ENCODE measurements at places on chromosomes 5 and 9.
A peak's percentile ranks its signal among the peaks of the same experiment; 100 is the strongest.

GRCh38 chr9:102178811-102179210 is 440.4 kb upstream of the GRIN3A start:
- no peak for DNase-seq

DNA sequence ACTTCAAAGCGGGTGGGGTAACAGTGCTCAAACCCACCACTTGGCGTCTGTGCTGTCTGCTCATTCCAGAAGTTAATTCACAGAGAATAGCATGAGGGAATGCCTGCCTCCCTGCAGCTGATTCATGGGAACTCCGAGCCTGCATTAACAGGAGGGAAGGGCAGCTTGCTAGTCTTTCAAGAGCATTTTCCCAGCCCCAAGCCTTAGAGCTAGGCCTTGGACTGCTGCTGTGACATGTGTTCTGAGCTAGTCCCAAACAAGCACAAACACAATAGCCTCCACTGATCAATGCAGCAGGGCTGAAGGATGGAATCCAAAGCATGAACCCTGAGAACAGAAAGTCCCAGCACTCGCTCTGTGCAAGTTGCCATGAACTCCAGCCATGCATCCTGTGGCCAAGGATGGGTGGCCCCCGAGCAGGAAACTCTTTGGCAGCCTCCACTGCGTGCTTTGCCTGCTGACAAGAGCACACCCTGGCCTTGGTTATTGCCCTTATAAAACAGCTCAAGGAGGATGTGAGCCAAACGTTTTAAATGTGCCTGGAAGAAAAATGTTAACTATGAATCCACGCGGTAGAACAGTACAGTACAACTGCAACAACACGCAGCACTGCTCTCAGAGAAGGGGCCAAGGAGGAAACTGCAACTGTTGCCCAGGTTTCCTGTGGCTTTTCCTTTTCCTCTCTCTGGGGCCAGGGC is 653.1 kb upstream of the KLF4 start:
- no peak for DNase-seq

DNA sequence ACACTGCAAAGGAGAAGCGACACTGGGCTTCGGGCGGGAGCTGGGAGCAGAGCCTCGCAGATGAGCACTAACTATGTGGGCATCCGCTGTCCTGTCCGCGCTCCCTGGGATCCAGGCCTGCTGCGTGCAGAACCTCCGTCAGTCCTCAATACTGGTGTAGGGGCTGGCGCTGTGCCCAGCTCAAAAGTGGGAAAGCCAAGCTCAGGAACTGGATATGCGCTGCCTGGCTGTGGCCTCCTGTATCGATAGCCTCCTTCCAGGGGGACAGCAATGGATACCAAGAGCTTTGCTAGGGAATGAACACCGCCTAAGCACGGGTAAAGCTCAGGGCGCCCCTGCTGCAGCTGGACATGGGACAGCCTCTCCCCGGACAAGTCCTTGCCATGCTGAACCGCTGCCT is 270.4 kb downstream of the NSG2 start:
- DNase-seq, result no peak

DNA sequence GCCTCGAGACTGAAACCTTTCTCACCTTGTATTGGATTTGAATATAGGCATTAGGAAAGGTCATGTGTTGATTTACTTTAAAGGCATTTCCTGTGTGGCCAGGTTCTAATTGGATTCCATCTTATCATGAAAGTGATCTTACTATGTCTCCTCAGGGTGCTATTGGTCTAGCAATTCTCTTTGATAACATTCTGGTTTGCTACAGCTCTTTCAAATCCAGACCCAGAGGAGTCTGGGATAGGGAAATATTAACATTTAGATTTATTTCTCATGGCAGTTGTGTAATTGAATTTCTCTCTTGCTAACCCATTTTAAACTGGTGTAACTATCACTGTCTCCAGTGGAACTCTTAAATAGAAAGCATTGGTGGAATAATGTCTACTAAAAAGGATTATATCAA is 69.9 kb upstream of the NMUR2 start:
- DNase-seq, result no peak

GRCh38 chr5:60463179-60463868 is 236.6 kb downstream of the DEPDC1B start:
- no peak for DNase-seq

DNA sequence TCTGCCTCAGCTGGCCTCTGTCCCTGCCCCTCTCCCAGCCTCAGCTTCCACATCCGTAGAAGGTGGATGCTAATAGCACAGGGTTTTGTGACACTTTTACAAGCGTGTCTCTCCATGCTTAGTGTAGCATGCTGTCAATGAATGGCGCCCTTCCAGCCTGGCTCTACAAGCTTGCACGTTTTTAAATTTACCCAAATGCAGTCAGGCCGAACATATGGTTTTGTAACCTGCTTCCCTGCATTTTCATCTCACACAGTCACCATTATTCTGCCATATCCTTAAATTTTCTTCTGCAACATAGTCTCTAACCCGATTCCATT is 28.8 kb downstream of the FAM163B start:
- no peak for DNase-seq

GRCh38 chr9:136757328-136757727 is 715 bp downstream of the LCN8 start:
- DNase-seq, result no peak

DNA sequence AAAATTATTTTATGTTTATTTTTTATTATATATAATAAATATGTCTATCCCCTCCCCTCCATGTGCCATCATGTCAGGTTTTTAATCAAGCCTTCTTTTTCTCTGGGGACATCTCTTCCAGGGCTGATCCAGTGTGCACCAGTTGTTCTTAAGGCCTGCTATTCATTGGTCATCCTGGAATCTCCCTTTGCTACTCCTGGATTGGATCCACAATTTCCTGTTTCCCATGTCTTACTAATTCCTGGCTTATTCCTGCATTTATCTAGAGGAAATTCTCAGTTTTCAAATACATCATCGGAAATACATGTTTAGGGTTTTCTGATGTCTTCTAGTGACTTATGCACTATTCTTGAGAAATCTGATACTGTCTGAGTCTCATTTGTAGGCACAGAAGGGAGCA is 56.8 kb downstream of the ANGPTL2 start:
- DNase-seq, result no peak

GRCh38 chr5:123107343-123108244 is 18.6 kb downstream of the PRDM6 start:
- peak; percentile 46 for DNase-seq

- no peak for DNase-seq
These were observed 155.8 kb downstream of the DRD1 start for GRCh38 chr5:175288048-175288621.

- no peak for DNase-seq
These were observed 151.2 kb upstream of the RUSC2 start for GRCh38 chr9:35338561-35339274.

GRCh38 chr5:66945389-66946349 is 250.9 kb downstream of the CD180 start:
- peak; percentile 55 for DNase-seq

DNA sequence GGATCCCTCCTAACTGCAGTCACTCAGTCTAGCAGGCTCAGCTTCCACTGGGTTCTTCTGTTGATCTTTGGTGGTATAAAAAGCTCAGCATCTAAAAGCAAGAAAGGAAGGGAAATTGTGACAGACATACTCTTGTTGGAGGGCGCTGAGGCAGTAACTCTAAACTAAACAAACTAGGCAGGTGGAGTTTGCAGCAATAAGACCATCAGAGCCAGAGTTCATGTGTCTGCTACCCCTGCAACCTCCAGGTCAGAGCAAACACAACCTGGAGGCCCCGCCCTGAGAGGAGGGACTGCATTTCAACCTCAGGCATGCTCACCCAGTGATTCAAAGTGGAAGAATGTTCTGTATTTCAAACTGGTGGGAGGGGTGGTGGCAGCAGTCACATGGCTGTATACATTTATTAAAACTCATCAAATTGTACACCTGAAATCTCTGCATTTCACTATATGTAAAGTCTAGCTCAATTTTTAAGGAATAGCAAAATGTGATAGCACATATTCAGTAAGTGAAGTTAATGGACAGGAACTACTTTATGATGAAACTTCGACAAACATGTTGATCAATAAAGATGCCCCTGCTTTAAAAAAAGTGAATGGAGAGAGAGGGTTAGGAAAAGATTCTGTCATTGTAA is 7.1 kb downstream of the ACTL7A start:
- DNase-seq, result no peak

DNA sequence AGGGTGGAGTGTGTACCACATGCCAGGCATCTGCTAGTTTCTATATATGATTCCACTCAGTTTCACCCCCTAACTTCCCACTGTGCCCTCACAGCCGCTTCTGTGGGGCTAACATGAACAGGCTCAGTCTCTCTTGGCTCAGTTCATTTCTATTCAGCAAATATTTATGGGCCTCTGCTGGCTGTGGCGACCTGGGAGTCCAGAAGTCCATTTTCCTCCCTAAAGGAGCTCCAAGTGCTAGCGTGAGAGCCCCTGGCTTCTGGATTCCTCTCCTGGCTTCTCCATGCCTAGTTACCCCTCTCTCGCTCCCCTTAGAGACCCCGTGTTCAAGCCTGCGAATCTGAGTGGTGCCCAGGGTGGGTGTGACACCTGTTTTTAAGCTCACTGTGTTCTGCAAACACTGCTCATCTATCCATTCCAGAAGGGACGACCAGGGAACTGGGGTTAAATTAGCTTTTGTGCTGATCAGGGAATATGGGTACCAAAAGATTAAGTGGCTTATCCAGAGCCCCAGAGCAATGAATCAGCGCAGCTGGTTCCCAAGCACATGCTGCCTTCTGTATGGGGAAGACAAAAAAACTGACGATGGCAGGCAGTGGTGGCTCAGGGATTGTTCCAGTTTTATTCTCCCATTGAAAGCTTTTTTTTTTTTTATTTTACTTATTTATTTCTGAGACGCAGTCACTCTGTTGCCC is 57.6 kb downstream of the HMCN2 start:
- no peak for DNase-seq

DNA sequence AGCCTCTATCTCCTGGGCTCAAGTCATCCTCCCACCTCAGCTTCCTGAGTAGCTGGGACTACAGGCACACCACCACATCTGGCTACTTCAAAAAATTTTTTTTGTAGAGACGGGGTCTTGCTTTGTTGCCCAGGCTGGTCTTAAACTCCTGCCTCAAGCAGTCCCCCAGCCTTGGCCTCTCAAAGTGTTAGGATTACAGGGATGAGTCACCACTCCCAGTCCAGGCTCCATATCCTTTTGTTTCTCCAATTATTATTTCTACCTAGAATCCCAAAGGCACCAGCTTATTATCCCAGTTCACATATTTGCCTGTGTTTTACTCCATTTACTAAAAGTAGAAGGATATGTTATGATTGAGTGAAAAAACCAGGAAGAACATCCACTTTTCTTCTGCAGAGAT is 84.9 kb downstream of the TEK start:
- DNase-seq, result no peak

DNA sequence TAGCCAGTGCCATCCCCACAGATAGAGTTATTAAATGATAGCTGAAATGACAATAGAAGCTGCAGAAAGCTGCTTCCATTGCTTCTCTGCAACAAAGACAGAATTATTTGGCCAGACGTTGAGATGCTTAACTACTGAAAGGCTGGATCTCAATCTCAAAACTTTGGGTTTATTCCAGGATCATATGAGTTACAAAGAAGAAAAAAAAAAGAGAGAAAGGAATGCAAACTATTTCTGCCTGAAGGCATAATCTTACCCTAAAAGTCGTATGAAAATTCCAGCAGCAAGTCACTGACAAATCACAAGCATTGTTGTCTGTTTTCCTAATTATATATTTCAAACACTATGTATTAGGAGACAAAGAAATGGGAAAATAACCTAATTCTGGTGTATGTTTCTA is 12.8 kb upstream of the TYRP1 start:
- DNase-seq, result no peak

DNA sequence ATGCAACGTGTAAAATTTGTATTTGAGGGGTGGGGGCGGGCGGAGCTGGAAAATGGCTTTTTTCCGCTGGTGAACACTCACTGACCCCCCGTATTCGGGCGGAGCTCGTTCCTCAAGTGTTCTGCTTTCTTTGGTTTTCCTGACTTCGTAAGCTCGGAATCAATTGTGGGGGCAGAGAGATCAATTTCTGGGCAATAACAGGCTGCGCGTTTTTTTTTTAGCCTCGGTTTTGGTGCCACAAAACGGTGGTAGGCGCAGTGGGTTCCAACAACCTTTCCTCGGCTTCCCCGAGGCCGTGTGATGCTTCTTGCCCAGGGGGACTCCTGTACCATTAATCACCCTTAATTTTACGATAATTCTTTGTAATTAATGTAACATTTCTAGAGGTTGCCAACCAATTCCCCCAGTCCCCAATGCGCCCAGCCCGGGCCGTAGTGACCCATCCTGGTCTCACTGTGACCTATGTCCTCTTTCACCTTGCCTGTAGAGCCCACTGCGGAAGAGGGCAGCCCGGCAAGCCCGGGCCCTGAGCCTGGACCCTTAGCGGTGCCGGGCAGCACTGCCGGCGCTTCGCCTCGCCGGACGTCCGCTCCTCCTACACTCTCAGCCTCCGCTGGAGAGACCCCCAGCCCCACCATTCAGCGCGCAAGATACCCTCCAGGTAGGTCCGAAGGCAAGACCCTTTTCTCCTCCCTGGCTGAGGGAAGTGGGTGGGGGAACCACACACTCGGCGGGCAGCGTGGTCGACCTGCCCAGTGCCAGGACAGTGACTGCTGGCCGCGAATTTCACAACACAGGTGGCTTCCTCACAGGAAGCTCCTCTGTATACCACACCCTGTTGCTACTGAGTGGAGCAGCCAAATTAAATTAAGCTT is 3.7 kb downstream of the NR4A3 start:
- DNase-seq, result no peak

DNA sequence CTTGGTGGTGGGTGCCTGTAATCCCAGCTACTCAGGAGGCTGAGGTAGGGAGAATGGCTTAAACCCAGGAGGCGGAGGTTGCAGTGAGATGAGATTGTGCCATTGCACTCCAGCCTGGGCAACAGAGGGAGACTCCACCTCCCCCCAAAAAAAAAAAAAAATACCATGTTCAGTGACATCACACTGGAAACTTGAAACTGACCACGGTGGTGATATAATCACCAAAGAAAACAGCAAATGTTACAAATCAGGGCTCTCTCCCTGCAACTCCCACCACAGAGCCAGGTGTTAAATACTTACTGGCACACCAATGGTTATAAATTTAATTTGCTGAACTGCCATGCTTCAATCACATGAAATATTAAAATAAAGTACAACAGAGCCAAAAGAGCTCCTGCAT is 81.4 kb downstream of the ZNF608 start:
- DNase-seq, result no peak

DNA sequence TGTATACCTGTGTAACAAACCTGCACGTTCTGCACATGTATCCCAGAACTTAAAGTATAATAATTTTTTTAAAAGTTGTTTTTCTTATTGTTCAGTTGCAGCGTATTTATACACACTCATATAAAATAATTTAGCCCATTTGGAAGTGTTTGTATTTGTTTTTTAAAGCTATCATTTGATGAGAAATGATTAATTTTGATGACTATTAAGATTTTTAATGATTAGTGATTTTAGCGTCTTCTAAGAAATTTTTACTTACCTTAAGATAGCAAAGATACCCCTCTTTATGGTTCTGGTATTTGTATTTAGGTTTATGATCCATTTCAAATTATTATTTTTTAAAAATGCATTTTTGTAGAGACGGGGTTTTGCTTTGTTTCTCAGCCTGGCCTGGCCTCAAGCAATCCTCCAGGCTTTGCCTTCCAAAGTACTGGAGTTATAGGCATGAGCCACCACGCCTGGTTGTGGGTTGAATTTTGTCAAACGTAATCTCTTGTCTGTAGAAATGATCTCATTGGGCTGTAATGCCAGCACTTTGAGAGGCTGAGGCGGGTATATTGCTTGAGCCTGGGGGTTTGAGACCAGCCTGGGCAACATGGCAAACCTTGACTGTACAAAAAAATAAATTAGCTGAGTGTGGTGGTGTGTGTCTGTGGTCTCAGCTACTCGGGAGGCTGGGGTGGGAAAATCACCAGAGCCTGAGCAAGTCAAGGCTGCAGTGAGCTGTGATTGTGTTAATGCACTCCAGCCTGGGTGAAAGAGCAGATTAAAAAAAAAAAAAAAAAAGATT is 26.9 kb downstream of the CSNK1G3 start:
- no peak for DNase-seq
